Esophagus mucosa (tissue), 1 donor: ENCODE measurements at places on chromosomes 1 and 21. TPM values are rescaled to one million over a fixed set of nuclear protein-coding genes. Genes with fewer than 3 reads are reported as not detected.

DNA sequence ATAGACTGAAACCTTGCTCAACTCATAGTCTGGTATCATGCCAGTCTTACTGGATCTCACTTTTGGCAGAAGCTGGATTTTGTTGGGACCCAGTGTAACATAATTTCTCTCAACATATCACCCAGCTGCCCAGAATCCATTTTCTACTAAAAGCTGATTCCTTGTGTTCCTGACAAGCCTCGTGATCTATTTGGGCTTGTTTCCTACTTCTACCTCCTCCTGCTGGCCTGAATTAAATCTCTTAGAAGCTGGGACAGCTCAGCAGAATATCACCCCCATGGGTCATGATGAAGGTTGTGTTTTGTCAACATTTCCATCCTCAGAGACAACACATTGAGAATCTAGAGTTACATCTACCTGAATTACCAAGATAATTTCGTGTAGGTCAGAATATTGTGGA, 7.7 kb downstream of the GOLT1A start:
- ATAC-seq: no peak

DNA sequence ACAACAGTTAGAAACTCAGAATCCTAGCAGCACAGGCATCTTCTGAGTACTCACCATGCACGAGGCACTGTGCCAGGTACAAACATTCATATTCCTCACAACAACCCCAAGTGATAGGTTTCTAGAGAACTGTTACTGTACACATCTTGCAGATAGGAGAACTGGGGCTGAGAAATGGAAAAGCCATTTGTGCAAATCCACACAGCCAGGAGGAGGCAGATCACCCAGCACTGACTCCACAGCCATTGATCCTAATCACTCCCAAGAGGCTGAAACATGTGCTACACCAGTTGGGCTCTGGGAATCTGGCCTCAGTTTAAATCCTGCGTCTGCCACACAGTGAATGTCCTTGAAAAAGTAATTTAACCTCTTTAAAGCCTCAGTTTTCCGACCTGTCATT, 151.0 kb downstream of the ST6GALNAC5 start:
- ATAC-seq: no peak

- ATAC-seq: no peak
These were observed 95.9 kb upstream of the SGIP1 start for GRCh38 chr1:66438062-66438461.

DNA sequence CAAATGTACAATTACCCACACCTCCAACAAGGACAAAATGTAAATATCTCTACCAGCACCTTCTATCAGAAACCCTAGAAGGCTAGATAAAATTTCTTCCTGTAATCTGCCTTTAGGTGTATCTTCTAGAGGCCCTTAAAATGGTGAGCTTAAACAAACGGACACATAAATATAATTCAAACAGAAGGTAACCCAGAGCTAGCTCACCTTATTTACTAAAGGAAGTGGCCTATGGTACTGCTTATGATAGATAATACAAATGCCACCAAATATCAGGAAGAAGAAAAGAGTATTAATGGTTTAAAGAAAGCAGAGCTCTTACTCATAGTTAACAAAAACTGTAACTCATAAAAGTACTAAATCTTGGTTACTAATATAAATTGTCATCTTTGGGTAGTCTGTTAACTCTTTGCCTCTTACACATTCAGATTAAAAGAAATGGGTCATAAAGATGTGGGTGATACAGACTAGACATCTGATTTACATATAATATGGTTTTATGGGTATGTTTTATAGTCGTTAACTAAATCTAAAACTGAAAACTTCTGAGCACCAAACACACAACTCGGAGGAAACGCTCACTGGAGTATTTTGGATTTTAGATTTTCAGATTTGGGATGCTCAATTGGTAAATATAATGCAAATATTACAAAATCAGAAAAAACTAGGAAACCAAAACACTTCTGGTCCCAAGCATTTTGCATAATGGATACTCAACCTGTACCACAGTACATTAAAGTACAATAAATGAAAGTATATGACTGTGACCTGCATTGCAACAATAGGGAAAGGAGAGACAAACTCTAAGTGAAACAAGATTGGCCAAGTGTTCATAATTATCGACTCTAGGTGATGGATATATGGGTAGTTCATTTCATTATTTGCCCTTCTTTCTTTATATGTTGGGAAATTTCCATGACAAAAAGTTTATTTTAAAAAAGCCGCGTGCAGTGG, 23.2 kb downstream of the TRIT1 start:
- no peak for ATAC-seq

DNA sequence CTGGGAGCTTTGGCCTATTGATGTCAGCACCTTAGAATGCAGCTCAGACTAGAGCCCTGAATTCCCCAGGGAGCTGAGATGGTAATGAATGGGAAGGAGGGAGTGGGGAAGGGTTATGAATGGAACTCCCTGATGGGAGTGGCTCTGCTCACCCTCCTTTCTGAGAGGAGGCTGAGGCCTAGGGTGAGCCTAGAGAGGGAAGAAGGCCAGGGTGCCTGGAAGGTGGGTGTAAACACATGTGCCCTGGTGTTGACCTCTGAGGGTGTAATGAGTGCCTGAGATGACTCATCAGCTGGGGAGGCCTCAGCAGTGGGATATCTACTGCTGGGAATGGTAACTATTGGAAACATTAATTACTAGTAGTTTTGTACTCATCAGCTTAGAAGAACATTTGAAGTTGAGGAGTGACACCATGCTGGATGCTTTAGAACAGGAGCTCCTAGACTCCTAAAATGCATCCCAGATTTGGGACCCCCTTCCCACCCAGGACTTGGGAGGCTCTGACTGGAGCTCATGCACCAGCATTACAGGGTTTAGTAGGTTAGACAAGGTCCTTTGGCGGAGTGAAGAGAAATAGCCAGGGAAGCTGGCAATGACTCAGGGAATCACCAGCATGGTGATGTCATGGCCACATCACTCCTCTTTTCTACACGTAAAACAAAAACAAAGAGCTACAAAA, 16.0 kb upstream of the PIGV start:
- ATAC-seq: peak; percentile 79

- ATAC-seq: no peak
These were observed 45.7 kb downstream of the RAP1GAP start for GRCh38 chr1:21623410-21623961.

GRCh38 chr1:218171302-218171893, 113.7 kb upstream of the RRP15 start:
- ATAC-seq: no peak

- no peak for ATAC-seq
These were observed 4.2 kb downstream of the CELA2A start for GRCh38 chr1:15460708-15461095.

- peak; percentile 95 for ATAC-seq
These were observed 604.6 kb downstream of the LRRIQ3 start for GRCh38 chr1:73593364-73593763.

DNA sequence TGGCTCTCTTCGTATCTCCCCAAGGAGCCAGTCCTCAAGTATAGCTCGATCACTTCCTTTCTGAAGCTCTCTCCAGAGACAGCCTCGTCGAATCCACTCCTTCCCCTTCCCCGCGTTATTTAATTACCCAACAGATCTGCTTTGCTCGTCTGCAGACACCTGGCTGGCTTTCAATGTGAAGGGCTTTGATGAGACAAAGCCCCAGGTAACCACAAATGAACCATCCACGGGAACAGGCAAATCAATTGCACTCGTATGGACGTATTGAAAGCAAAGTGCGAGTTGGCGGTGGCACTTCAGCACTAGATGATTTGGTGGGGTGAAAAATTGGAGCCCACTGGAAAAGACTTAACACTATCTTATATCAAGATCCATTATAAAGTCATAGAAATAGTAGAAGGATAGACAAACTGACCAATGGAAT, 364 bp upstream of the BCAR3 start:
- ATAC-seq: no peak

DNA sequence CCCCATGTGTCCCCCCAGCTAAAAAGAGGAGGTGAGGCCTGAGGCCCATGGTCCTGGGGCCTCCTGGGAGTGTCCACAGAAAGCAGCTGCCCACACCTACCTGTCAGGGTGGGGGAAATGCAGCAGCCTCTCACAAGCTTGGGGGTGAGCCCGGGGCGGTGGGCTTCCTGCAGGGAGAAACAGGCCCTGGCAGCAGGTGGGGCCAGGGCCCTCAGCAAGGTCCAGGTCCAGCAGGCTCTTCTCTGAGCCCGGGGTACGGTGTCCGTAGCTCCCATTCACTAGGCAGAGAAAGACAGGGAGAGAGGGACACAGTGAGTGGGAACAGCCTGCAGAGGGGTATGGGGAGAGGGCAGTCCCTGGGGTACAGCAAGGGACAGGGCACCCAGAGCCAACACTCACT, 139.0 kb downstream of the GLIS1 start:
- ATAC-seq: no peak

- ATAC-seq: peak; percentile 60
These were observed 92.1 kb upstream of the SLC44A3 start for GRCh38 chr1:94727846-94728715.

DNA sequence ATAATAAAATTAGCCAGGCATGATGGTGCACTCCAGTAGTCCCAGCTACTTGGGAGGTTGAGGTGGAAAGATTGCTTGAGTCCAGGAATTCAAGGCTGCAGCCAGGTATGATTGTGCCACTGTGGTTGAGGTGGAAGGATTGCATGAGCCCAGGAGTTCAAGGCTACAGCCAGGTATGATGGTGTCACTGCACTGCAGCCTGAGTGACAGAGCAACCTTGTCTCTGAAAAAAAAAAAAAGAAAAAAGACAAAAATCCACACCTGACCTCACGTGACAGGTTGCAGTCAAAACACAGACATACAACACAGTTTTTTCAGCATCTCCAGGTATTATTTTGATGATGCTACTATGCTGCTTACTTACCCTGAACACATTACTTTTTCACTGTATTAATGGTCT, 4.3 kb upstream of the AK2 start:
- no peak for ATAC-seq

DNA sequence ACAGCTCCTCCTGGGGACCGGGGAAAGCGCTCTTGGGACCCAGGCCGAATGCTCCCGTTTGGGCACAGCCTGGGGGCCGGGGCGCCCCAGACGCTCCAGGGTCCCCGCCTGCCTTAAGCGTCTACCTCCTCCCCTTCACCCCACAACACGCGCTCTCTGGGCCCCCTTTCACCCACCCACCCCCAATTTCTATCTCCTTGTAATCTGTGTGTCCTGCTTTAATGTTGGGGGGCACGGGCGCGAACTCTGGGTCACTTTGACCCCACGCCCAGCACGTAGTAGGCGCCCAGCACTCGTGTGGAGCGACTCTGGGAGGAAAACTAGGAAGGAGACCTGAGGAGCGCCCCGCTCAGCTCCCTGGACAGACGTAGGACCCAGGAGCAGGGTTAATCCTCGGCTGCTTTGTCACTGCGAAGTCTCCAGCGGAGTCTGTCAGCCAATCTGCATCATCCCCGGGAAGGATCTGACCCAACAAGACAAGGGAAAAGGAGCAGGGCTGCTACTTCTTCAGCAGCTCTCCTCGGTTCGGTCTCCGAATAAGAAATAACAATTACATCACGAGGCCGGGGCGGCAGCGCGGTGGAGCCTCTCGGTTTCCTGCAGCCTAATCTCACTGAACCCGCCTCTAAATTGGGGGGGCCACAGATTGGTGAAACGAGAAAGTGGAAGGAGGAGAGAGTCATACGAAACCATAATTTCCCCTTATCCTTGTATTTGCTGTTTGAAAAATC, 757 bp upstream of the NRIP1 start:
- ATAC-seq: peak; percentile 46

DNA sequence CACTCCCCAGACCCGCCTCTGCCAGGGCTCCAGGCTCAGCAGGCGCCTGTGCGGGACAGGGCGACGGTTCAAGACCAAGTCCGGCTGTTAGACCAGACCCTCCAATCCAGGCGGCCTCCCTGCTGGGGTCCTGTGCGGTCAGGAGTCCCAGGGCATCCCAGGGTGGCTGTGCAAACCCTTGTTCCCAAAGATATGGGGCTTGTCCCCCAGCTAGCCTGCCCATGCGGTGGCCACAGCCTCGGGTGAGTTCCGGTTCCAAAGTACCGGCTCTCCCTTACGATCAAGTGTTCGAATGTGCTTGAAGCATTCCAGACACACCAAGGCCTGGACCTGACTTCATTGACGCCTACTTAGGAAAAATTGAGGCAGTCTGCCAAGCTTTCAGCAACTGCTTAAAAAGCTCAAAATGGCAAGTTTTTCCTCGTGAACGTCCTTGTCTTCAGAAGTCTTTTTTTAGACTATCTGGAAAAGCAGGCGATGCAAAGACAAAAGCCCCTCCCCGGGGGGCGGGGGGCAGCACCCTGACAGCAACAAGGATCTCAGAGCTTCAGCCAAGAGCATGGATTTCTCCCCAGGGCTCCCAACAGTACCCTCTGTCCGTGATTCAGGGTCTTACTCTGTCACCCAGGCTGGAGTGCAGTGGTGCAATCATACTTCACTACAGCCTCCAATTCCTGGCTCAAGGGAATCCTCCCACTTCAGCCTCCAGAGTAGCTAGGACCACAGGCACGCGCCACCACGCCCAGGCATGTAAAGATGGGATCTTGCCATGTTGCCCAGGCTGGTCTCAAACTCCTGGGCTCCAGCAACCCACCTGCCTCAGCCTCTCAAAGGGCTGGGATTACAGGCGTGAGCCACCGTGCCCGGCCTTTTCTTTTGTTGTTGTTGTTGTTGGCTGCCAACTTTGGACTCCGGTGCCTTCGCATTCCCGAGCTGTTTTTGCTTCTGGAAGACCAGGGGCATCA, 2.3 kb downstream of the FAAP20 start:
- no peak for ATAC-seq

- ATAC-seq: no peak
These were observed 18.3 kb upstream of the NPHP4 start for GRCh38 chr1:6010554-6010953.

- ATAC-seq: no peak
These were observed 7.2 kb downstream of the INKA2 start for GRCh38 chr1:111731956-111732355.

- no peak for ATAC-seq
These were observed 584.0 kb downstream of the ADGRL2 start for GRCh38 chr1:82384776-82385175.

GRCh38 chr1:18166929-18167328, 59.3 kb downstream of the IGSF21 start:
- no peak for ATAC-seq

Gene CYP4Z1
- 0.72 TPM for total RNA-seq

Gene IL23R
- total RNA-seq: 0.12 TPM

Gene PLA2G4A
- 8.4 TPM for total RNA-seq

Gene MEX3A
- 1.7 TPM for total RNA-seq

Gene SUSD4
- 42.2 TPM for total RNA-seq

Gene KCNJ9
- not detected for total RNA-seq

Gene RIMKLA
- 0.08 TPM for total RNA-seq

Gene PRAMEF26
- total RNA-seq: not detected

Gene PLEKHA6
- 11.1 TPM for total RNA-seq

Gene LORICRIN
- not detected for total RNA-seq

Gene PPFIA4
- total RNA-seq: 1.0 TPM

Gene LCE1A
- not detected for total RNA-seq
